Hematopoietic multipotent progenitor cell treated with erythropoietin and hydrocortisone succinate and interleukin-3 and kit ligand, for 6 days (in vitro differentiated cells): ENCODE measurements at places on chromosomes 12 and 14.
A peak's percentile ranks its signal among the peaks of the same experiment; 100 is the strongest.

DNA sequence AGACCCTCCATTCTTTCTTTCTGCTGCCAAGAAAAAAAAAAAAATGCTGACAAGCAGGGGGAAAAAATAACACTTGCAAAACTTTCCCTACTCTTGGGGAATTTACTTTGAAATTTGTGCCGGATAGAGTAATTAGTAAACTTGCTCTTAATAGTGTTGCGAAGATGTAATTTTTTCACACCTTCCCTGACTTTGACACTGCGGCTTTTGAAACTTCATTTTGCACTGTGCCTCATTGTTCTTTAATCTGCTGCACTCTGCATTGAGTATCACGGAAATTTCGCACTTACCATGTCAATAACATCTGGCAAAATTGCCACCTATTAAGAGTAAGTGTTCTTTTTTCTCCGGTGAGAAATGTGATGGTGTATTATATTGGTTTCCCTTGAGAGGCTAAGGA lies 596.1 kb downstream of the VRK1 start:
- DNase-seq: no peak

DNA sequence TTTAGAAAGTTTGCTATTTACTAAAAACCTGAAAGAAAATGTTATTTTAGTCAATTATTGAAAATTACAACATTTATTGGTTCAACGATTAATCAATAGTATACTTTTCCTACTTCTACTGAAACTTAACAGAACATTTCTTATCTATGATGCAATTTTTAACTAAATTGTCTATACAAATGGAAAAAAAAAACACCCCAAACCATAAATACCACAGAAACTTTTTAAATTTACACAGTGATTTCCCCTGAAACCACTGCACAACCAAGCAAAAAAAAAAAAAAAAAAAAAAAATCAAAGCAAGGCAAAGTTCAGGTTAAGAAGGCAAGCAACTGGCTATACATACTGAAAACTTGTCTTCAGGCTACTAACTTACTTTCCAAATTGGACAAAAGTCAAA lies 71.9 kb upstream of the POC1B start:
- no peak for DNase-seq

DNA sequence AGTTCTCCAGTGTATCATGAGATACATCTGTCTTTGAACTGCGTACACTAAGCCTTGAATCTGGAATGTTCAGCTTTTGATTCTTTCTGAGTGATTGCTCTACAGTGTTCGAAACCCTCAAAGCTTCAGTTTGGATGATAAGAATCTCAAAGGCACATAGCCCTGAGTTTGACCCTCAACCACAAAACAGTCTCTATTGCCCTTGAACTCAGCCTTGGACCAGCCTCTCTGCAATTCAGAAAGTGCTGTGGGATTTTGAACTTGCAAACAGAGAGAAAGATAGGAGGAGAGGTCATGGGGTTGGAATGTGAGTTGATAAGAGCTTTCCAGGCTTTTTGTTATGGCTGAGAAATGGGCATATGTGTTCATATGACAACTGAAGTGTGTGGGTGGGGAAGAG lies 100.3 kb downstream of the MYRFL start:
- DNase-seq: no peak

- no peak for DNase-seq
Measured at GRCh38 chr12:6208130-6208529, 7.9 kb downstream of the CD9 start.

GRCh38 chr12:115057445-115057844 lies 373.5 kb upstream of the TBX3 start:
- no peak for DNase-seq

DNA sequence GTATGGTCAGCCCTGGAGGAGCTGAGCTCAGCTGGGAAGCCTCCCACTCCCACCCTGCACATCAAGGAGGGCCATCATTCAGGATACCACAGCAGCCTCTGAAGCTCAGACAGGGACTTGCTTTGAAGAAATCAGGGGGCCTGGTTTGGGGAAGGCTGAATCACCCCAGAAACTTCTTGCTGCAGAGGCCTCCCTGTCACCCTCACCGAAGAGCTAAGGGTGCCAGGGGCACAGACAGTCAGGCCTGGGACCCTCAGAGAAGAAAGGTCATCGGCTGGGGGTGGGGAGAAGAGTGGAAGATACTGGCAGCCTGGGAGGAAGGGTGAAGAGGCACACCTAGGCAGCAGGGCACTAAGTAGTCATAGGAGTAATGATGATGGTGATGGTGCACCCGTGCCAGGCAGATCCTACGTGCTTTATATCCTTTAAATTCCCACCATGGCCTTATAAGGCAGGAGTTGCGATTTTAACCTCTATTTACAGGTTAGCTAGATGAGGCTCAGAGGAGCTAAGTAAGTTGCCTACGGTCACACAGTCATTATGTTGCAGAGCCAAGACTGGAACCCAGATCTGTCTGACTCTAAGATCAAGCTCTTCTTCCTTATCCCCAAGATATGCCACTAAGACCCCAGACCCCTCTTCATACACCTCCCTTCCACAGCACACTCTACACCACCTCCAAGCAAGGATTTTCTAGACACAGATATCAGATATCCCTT lies 28.5 kb upstream of the PNMA1 start:
- peak; percentile 30 for DNase-seq

DNA sequence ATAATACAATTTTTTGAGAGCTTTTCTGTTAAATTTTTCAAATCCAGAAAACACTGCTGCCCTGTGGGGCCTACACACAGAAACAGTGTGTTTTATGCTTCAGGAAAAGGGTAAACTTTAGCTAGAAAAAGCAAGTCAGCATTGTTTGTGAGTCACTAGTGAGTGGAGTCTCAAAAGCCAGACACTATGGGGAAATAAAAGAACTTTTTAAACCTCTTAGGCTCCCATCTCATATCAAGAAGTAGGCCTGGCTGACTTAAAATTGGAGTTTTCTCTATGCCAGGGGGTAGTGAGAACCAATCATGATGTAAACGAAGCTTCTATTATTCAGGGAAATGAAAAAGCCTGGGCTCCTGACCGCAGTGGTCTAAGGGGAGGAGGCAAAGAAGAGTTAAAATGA lies 12.6 kb downstream of the GPR65 start:
- no peak for DNase-seq

- no peak for DNase-seq
Measured at GRCh38 chr12:18443768-18444437, 182.6 kb downstream of the PIK3C2G start.

DNA sequence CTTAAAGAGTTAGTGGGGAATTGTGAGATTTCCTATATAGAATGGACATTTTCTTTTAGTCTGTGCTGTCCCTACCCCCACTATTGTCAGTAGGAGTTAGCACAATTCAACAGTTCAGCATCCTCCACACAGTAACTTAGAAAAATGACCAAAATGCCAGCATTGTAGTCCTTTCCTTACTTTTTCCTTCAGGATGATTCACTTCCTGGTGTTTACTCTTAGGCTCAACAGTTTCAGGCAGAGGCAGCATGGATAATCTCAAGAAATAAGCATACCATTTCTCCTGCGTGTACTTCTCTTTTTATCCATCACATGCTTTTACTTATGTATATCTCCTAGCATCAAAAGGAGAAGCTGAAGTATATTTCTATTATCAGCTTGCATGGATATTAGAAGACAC lies 683.4 kb downstream of the SLC16A7 start:
- no peak for DNase-seq

DNA sequence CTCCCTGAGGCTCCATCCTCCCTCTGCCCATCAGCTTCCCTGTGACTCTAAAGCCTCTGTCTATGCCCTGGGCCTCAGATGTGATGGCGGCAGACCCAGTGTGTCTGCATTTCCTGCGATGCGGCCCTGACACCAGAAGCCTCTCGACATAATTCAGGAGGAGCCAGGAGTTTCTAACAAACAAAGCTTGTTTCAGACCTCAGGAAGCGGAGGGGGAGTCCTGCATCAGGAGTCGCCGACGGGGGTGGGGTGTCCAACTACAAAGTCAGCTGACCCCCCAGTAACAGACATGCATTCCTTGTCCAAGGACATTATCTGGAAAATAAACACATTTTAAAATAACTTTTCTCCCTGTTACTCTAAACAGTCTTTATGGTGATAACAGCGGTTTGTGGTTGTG lies 167.5 kb downstream of the DPF3 start:
- no peak for DNase-seq

- DNase-seq: no peak
Measured at GRCh38 chr12:53225635-53226424, 6.2 kb downstream of the RARG start.

DNA sequence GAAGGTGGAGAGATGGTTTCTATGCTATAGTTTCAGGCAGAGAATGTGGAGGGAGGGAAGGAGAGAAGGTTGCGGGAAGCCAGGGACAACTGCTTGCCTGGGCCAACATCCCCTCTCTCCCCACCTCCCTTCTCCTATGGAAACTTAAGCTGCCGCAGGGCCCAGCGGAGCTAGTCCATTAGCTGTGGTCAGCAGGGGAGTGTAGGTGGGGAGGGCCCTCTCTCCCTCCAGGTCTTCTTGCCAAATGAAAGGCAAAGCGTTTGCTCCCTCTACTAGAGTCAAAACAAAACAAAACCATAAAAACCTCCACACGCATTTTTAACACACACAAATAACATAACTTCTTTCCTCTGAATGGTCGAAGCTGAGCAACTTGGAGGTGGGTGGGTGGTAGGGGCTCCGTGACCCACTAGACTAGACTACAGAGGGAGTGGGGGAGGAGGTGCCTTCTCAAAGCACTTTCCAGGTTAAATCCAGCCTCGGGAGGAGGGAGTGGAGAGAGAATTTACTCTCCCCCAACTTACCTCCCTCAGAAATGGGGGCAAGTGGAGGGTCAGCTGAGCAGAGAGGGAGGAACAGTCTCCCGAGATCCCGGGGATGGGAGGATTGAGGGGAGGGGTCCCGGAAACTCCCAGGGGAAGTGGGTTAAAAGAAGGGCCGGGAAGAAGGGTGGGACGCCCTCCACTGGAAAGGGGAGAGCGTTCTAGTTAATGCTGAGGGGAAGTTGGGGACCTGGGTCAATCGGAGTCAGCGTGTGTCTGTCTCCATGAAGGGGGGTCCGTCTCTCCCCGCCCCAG lies 4.6 kb upstream of the CACNB3 start:
- peak; percentile 25 for DNase-seq

DNA sequence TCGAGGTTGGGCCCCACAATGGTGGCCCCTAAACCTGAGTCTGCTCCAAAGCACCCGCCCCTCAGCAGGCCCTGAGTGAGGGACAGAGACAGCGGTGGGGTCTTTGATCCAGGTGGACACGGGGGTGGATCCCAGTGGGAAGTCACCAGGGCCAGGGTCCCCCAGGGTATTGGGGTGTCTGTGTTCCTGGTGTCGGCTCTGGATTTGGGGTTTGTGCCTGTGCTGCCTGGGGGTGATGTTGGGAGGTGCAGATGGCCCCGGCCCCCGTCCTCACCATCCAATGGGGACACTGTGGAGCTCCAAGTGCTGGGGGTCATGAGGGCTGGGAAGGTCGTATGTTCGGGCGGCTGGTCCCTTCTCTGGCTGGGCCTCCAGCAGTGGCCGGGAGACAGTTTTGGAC lies 354.2 kb downstream of the TMEM121 start:
- no peak for DNase-seq

GRCh38 chr12:70709022-70709421 lies 71.8 kb upstream of the PTPRB start:
- no peak for DNase-seq

DNA sequence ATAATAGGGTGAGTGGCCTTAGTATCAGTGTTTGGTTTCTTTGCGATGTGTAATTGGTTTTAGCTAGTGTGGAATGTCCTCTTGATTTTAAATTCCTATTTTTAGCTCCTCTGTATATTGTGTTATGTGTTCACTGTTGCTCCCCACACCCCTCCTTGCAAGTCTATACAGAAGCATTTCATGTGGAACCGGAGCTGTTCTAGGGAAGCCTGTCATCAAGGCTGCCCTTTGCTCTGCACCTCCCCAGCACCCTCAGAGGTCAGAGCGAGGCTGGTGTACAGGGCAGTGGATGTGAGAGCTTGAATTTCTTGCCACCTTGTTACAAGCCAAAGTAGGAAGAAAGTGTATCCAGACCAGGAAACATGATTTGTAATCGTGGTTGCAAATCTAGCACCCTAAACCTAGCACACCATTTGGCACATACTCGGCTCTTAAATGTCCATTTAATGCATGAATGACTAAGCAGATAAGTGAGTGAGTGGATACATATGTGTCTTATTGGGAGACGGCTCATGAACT lies 376.8 kb downstream of the RGS6 start:
- DNase-seq: no peak

GRCh38 chr12:95943330-95943842 lies at the start of gene AMDHD1:
Gene AMDHD1, plus strand, starts transcription at chr12:95943331. Its CDS starts 68 bp downstream, at chr12:95943399.
- peak; percentile 67 for DNase-seq

- peak; percentile 24 for DNase-seq
Measured at GRCh38 chr12:10559244-10559643, 53.6 kb downstream of the EIF2S3B start.

- DNase-seq: no peak
Measured at GRCh38 chr14:81940651-81941050, 407.0 kb upstream of the SEL1L start.

- no peak for DNase-seq
Measured at GRCh38 chr14:71536927-71537772, 395.1 kb upstream of the RGS6 start.

DNA sequence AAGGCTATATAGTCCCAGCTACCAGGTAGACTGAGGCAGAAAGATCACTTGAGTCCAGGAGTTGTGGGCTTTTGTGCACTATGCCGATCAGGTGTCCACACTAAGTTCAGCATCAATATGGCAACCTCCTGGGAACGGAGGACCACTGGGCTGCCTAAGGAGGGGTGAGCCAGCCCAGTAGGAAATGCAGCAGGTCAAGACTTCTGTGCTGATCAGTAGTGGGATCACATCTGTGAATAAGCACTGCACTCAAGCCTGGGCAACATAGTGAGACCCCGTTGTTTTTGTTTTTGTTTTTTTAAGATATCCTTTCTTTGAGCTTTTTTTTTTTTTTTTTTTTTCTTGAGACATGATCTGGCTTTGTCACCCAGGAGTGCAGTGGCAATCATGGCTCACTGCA lies 135.8 kb upstream of the AEBP2 start:
- DNase-seq: no peak

GRCh38 chr14:74962046-74962445 lies 6.6 kb upstream of the PGF start:
- no peak for DNase-seq

- no peak for DNase-seq
Measured at GRCh38 chr12:94193168-94193567, 44.8 kb downstream of the PLXNC1 start.

- DNase-seq: no peak
Measured at GRCh38 chr12:61514016-61514415, 746.2 kb upstream of the USP15 start.

DNA sequence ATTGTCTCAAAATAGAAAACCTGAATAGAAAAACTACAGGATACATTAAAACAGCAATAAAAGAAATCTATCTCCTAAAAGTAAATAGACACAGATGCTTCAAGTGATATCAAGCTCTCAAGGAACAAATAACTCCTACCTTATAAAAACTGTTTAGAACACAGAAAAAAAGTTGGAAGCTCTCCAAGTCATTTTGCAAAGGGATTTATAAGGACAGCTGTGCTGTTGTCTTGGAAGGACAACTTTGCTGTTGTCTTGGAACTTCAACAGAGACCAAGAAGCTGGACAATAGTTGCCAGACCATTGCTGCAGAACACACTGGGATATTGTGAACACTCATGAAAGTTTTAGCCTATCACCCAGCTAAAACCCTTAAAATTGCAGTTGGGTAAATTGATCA lies 780.7 kb downstream of the FLRT2 start:
- DNase-seq: no peak

GRCh38 chr12:87001102-87001501 lies 744.9 kb upstream of the MGAT4C start:
- DNase-seq: no peak

GRCh38 chr12:48145981-48146380 lies 11.3 kb downstream of the ASB8 start:
- peak; percentile 49 for DNase-seq

- DNase-seq: no peak
Measured at GRCh38 chr14:64845878-64846277, 33.8 kb downstream of the SPTB start.
